ENCODE measurements at places on chromosomes 4 and X.

DNA sequence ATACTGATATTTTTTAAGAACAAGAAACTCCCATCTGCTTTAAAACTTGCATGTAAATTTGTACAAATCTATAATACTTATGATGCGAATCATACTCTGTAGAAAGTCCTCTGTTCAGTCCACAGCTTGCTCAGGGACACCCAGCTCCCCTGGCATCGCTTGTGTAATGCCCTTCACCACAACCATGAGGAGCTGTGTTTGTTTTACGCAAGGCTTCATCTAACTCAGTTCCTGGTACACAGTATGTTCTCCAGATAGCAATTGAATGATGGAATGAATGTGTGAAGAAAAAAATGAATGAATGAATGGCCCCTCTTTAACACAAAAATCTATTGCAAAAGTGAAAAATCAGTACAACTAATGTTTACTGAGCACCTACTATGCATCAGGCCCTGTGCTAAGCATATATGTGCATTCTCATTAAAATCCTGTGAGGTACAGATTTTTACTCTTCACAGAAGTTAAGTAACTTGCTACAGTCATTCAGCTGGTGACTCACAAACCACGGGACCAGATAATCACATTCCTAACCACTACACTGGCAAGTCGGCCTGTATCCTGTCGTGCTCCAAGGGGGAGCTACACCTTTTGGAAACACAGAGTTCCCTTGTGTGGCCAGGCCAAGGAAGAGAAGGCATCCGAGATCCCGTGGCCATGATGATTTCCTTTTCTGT lies 58.7 kb upstream of the KDR start:
- H3K27ac ChIP-seq: no peak overlapping the region
- no peak for DNase-seq
- H3K36me3 ChIP-seq: no peaks in the 10 kb centered on the region
- no peak overlapping the region for H3K4me3 ChIP-seq
- H3K27me3 ChIP-seq: peaks cover 7% of the 10 kb centered on the region
- no peaks in the 10 kb centered on the region for H3K4me1 ChIP-seq

DNA sequence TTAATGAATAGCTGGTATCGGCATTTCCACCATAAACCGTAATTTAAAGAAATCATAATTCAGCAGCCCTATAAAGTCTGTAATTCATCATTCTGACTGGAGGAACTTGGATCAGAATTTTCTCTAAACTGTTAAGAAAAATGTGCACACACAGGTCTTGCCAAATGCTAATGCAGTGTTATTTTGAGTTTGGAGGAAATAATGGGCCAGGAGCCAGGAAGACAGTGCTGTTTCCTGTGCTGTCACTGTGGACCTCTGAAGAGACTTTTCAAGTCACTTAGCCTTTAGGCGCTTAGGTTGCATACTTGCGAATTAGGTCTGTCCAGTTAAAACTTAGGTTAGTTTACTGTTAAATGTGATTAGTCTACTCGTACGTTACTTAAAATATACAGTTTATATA lies 137.5 kb upstream of the ANXA3 start:
- no peaks in the 10 kb centered on the region for H3K36me3 ChIP-seq
- no peak overlapping the region for H3K27ac ChIP-seq
- peaks cover 3% of the 10 kb centered on the region for H3K27me3 ChIP-seq
- no peaks in the 10 kb centered on the region for H3K4me1 ChIP-seq
- DNase-seq: no peak
- H3K4me3 ChIP-seq: no peak overlapping the region

GRCh38 chr4:113472864-113473263 lies 288.7 kb downstream of the CAMK2D start:
- no peaks in the 10 kb centered on the region for H3K36me3 ChIP-seq
- no peak overlapping the region for H3K4me3 ChIP-seq
- no peaks in the 10 kb centered on the region for H3K4me1 ChIP-seq
- no peak for DNase-seq
- no peaks in the 10 kb centered on the region for H3K27me3 ChIP-seq

DNA sequence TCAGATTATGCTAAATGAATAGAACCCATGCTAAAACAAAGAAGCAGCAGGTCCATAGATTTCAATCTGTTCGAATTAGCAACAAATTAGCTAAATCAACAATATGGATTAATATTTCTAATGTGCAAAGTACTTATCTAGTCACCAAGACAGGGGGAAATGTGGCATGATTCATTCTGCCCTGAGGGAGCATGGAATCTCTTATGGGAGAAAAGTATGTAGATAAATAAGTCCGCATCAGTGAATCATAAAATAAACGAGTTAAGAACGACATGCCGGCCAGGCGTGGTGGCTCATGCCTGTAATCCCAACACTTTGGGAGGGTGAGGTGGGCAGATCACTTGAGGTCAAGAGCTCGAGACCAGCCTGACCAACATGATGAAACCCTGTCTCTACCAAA lies 102.1 kb downstream of the ANOS1 start:
- no peaks in the 10 kb centered on the region for H3K27me3 ChIP-seq
- DNase-seq: no peak
- H3K4me3 ChIP-seq: no peak overlapping the region
- H3K4me1 ChIP-seq: no peaks in the 10 kb centered on the region

DNA sequence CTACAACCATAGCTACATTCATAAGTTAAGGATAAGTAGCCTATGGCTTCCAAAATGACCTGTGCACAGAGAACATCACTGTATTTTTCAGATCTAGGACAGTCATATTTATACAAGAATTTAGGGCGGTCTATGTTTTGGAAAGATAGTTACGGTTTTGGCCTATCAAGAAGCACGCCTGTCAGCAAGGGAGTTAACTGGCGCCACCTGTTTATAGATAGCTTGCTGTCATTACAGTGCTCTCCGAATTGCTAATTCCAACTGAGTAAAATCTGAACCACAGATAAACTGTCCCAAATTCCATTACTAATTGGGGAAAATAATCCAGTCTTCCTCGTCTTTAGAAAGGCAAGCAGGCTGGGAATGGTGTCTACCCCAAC lies 646 bp downstream of the ABCB7 start:
- peak overlapping the region; percentile 77 for H3K4me3 ChIP-seq
- H3K27ac ChIP-seq: no peak overlapping the region
- no peaks in the 10 kb centered on the region for H3K27me3 ChIP-seq
- H3K36me3 ChIP-seq: no peaks in the 10 kb centered on the region

- DNase-seq: no peak
- H3K27me3 ChIP-seq: no peaks in the 10 kb centered on the region
- H3K4me3 ChIP-seq: no peak overlapping the region
- no peaks in the 10 kb centered on the region for H3K36me3 ChIP-seq
- no peak overlapping the region for H3K27ac ChIP-seq
- peaks cover 15% of the 10 kb centered on the region for H3K4me1 ChIP-seq
Observed at GRCh38 chr4:40721730-40722171, 28.0 kb upstream of the NSUN7 start.

DNA sequence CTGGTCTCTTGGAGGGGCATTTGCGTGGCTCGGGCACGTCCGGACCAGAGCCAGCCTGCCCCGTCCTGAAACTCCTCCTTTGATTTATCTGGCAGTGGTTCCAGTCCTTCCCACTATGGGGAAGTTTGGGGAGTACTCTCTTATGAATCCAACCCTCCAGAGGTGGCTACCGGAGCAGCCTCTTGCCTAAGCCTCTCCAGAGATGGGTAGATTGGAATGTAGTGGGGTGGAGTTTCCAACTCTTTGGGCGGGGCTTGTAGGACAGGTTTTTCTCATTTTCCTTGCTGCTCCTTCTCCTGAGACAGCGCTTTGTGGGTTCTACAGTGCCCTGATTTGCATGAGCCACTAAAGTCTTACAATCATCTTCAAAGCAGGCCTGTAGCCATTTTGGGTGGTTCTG lies 60.1 kb upstream of the XAGE1B start:
- no peak for DNase-seq
- H3K27ac ChIP-seq: no peak overlapping the region
- no peaks in the 10 kb centered on the region for H3K36me3 ChIP-seq
- H3K27me3 ChIP-seq: no peaks in the 10 kb centered on the region

DNA sequence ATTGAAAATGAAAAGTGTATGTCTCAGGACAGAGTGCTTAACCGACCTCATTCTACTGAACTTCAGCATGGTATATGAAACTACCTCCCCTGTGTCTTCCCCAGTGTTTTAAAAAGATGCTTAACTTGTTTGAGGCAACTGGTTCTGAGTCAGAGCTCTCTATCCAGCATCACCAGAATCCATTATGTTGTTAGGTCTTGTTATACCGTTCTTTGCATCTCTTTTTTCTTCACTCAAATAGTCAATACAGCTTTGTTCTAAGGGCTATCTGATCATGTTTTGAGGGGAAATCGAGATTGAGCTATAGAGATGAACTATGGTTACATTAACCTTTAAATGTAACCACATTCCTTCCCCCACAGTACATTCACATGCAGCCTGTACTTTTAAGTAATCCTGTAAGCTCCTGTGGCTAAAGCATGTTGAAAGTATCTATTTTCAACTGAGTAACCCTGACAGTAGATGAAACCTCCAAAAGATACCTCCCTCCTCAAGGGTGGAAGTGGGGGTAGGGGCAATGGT lies 514.4 kb downstream of the RPA4 start:
- no peaks in the 10 kb centered on the region for H3K36me3 ChIP-seq
- peaks cover 2% of the 10 kb centered on the region for H3K4me1 ChIP-seq
- H3K27me3 ChIP-seq: no peaks in the 10 kb centered on the region
- no peak overlapping the region for H3K4me3 ChIP-seq

DNA sequence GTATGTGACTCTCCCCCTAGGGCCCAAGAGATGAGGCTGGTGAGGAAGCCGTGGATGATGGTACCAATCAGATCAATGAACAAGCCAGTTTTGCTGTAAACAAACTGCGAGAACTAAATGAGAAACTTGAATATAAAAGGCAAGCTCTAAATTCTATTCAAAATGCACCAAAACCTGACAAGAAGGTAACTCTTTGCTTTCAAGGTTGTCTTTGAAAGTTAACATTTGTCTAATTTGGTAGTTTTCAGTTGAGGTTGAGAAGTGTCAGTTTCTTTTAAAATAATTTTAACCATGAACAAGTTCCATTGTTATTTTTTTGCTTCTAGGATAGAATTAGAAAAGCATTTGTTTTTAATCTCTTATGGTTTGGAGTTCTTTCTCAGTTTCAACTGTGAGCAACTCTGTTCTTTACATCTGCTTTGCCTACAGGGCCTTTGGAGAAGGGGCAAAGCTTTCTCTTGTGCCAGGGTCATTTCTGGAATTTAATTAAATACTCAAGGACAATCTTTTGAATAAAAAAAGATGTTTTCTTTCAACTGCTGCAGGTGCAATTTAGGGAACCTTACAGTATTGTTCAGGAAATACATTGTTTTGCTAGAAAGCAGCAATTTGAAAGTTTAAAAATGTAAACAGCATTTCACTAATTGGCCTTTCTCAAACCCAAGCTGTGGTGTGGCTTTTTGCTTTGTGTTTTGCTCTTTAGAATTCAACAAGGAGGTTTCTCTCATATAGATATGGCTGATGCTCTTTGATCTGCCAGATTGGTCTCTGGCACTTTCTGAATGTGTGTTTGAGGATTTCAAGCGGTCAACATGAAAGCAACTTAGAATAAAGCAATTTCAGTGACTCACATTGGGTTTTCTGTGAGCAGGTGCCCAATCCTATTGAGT lies 62.9 kb downstream of the LRP2BP start:
- no peak overlapping the region for H3K27ac ChIP-seq
- H3K27me3 ChIP-seq: no peaks in the 10 kb centered on the region
- H3K4me1 ChIP-seq: no peaks in the 10 kb centered on the region
- no peak for DNase-seq
- H3K4me3 ChIP-seq: no peak overlapping the region
- no peaks in the 10 kb centered on the region for H3K36me3 ChIP-seq

DNA sequence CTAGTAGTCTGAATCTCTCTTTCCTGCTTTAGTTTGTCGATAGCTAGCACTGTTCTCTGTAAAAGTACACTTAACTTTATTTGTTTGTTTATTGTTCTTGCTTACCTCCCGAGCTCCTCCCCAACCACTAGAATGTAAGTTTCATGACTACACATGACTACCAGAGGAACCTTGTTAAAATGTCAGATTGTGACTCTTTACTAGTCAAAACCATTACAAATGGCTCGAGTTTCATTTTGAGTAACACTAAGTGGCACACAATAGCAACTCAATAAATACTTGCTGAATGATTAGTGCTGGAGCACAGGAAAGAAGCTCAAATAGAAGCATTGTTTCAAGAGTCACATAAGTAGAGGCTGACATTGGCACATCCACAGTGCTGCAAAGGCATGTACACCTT lies 116.1 kb downstream of the MAPK10 start:
- DNase-seq: no peak
- H3K27me3 ChIP-seq: no peaks in the 10 kb centered on the region
- no peaks in the 10 kb centered on the region for H3K36me3 ChIP-seq

- no peak for DNase-seq
- no peaks in the 10 kb centered on the region for H3K27me3 ChIP-seq
- H3K27ac ChIP-seq: no peak overlapping the region
- no peaks in the 10 kb centered on the region for H3K4me1 ChIP-seq
Observed at GRCh38 chr4:139819082-139819481, 153.5 kb downstream of the MGST2 start.

DNA sequence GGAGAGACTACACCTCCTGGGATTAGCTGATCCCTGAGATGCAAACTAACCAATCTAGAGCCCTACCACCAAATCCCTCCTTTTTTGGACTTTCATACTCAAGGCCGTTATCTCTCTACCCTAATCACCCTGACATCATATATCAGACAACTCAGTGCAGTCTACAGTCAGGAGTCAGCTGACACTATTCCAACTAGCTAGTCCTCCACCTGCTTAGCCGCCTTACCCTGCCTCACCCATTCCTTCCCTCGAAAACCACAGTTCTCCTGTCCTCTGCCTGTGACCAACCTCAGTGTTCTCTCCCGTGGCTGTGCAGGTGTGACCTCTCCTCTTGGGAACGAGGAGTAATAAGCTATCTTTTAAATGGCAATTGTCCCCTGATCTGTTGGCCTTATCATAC lies 1.8 kb upstream of the PPEF2 start:
- no peaks in the 10 kb centered on the region for H3K36me3 ChIP-seq
- H3K27me3 ChIP-seq: no peaks in the 10 kb centered on the region
- DNase-seq: no peak

- no peak for DNase-seq
- no peak overlapping the region for H3K4me3 ChIP-seq
- no peaks in the 10 kb centered on the region for H3K36me3 ChIP-seq
- H3K27ac ChIP-seq: no peak overlapping the region
- H3K27me3 ChIP-seq: no peaks in the 10 kb centered on the region
Observed at GRCh38 chr4:56727150-56727549, 46.1 kb upstream of the HOPX start.

- no peak overlapping the region for H3K4me3 ChIP-seq
- H3K4me1 ChIP-seq: no peaks in the 10 kb centered on the region
- no peak for DNase-seq
- H3K27me3 ChIP-seq: no peaks in the 10 kb centered on the region
Observed at GRCh38 chr4:187103351-187103750, 379.7 kb upstream of the FAT1 start.

- no peak overlapping the region for H3K27ac ChIP-seq
- no peak for DNase-seq
- H3K4me3 ChIP-seq: no peak overlapping the region
- H3K27me3 ChIP-seq: no peaks in the 10 kb centered on the region
Observed at GRCh38 chrX:20989361-20989760, 384.9 kb upstream of the CNKSR2 start.

GRCh38 chrX:111728096-111728495 lies 47.1 kb downstream of the ALG13 start:
- H3K36me3 ChIP-seq: peaks cover 52% of the 10 kb centered on the region
- DNase-seq: no peak
- no peaks in the 10 kb centered on the region for H3K4me1 ChIP-seq

- H3K4me1 ChIP-seq: no peaks in the 10 kb centered on the region
- no peaks in the 10 kb centered on the region for H3K36me3 ChIP-seq
- no peak overlapping the region for H3K4me3 ChIP-seq
- DNase-seq: no peak
Observed at GRCh38 chr4:106707776-106708463, 328.2 kb downstream of the DKK2 start.

- H3K4me1 ChIP-seq: no peaks in the 10 kb centered on the region
- no peak overlapping the region for H3K4me3 ChIP-seq
- no peak for DNase-seq
- no peak overlapping the region for H3K27ac ChIP-seq
Observed at GRCh38 chr4:94931626-94932025, 173.9 kb downstream of the BMPR1B start.

Measured in CD4-positive, alpha-beta T cell (primary cell).